ENCODE measurements at places on chromosomes 4 and X. TPM values are rescaled to one million over a fixed set of nuclear protein-coding genes. Genes with fewer than 3 reads are reported as not detected.

GRCh38 chr4:70678383-70678999 is 9.8 kb upstream of the UTP3 start:
- H3K4me3 ChIP-seq: no peak overlapping the region
- H3K4me1 ChIP-seq: no peaks in the 10 kb centered on the region
- H3K27ac ChIP-seq: no peak overlapping the region
- no peak for DNase-seq
- H3K27me3 ChIP-seq: no peaks in the 10 kb centered on the region

DNA sequence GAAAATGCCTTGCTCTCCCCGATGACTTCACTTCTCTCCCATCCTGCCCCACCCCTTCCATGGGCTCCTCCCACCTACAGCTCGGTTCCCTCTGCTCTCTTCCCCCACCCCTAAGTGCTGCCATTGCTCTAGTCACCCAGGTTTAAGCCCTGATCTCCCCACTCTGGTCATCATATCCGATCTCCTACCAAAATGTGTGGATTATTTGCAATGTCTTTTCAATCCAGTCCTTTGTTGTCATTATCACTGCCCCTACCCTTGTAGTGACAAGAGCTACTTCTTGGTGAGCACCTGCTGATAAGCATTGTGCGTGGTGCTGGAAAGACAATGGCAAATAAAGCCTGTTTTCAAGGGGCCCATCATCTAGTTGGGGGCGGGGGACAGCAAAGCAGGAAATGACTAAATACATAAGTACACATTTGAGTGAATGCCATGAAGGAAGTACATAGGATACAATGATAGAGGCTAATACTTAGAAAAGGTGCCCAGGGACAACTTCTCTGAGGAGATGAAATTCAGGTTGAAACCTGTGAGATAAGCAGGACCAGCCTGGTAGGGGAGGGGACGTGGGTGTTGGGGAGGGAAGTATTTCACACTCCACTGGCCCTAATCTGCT is 63.8 kb downstream of the DLG3 start:
- no peaks in the 10 kb centered on the region for H3K4me1 ChIP-seq
- H3K36me3 ChIP-seq: no peaks in the 10 kb centered on the region
- H3K27ac ChIP-seq: no peak overlapping the region
- DNase-seq: no peak

The TRO gene
- total RNA-seq: 21.2 TPM

DNA sequence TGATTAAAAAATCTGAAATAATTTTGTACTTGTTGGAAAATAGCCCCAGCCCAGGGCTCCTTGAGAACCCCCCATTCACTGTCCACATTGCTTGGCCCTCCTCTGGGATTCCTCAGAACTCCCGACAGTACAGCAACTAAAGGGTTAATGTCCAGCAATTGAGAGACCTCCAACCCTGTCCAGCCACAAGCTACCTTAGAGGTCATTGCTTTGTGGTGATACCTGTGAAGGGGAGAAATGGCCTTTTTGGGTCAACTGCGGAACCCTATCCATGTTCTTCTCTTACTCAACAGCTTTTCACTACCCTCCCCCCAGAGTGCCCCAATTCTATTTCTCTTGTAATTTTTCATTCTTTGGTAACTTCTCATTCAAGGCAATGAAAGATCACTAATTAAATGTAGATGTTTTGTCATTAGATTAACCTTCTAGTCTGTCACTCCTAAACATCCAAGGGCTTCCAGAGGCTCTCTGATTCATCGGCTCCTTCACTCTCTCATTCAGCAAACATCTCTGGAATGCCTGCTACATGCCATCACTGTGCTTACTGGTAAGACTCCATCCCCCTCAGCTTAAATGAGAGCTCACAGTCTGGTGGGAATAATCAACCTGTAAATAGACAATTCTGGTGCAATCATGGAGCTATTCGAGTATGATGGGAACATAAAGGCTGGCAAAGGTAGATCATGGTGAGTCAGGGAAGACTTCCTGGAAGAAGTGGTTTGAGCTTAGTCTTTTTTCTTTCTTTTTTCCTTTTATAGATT is 241.4 kb upstream of the PGRMC2 start:
- no peak for DNase-seq
- H3K27me3 ChIP-seq: no peaks in the 10 kb centered on the region
- no peaks in the 10 kb centered on the region for H3K36me3 ChIP-seq
- H3K4me3 ChIP-seq: no peak overlapping the region
- peak overlapping the region; percentile 100 for H3K27ac ChIP-seq

The SYN1 gene
- total RNA-seq: 1.5 TPM

GRCh38 chrX:17414839-17415238 is 39.8 kb downstream of the NHS start:
- no peaks in the 10 kb centered on the region for H3K36me3 ChIP-seq
- no peaks in the 10 kb centered on the region for H3K27me3 ChIP-seq
- H3K27ac ChIP-seq: peak overlapping the region; percentile 44
- H3K4me3 ChIP-seq: no peak overlapping the region

GRCh38 chrX:48918643-48919340 is at the start of gene PIM2:
Gene PIM2 (minus strand): TSS chrX:48919024. CDS start chrX:48918834, 190 bp downstream.
- no peaks in the 10 kb centered on the region for H3K27me3 ChIP-seq
- no peak within 1 kb of the TSS for H3K27ac ChIP-seq
- peak within 1 kb of the TSS; percentile 39 for H3K4me3 ChIP-seq
- peak; percentile 94 for DNase-seq

GRCh38 chr4:122480655-122481487 is 24.3 kb upstream of the IL2 start:
- H3K4me1 ChIP-seq: no peaks in the 10 kb centered on the region
- no peak for DNase-seq
- H3K4me3 ChIP-seq: no peak overlapping the region
- no peak overlapping the region for H3K27ac ChIP-seq

GRCh38 chrX:72121383-72121782 is 10.3 kb downstream of the RTL5 start:
- no peak overlapping the region for H3K4me3 ChIP-seq
- no peak for DNase-seq
- H3K36me3 ChIP-seq: no peaks in the 10 kb centered on the region
- H3K27ac ChIP-seq: no peak overlapping the region

- H3K27ac ChIP-seq: no peak overlapping the region
- no peak overlapping the region for H3K4me3 ChIP-seq
- no peaks in the 10 kb centered on the region for H3K27me3 ChIP-seq
- peaks cover 4% of the 10 kb centered on the region for H3K36me3 ChIP-seq
- H3K4me1 ChIP-seq: no peaks in the 10 kb centered on the region
These were observed 67.4 kb downstream of the IRF2 start for GRCh38 chr4:184406958-184407391.

DNA sequence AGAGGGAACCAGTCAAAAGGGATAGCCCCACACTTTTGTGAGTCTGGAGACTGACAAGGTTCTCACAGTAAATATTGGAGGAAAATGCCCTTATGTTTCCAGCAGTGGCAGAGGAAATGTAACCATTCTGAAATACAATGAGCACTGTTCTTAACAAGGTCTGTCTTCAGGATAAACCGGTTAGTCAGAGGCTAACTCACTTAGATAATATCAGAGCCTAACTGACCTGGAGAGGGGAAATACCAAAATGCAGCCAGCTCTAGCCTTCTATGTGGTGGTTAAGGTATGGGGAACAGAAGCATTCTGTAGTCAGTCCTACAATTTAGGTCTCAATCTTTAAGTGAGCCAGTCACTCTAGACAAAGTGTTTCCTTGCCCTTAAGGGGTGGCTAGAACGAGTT is 70.8 kb downstream of the TBCK start:
- H3K27ac ChIP-seq: no peak overlapping the region
- no peak for DNase-seq
- peaks cover 2% of the 10 kb centered on the region for H3K36me3 ChIP-seq
- H3K27me3 ChIP-seq: no peaks in the 10 kb centered on the region
- H3K4me3 ChIP-seq: no peak overlapping the region
